ENCODE measurements at places on chromosomes 4 and X.
A peak's percentile ranks its signal among the peaks of the same experiment; 100 is the strongest.

GRCh38 chr4:73248821-73249220, 9.8 kb downstream of the ANKRD17 start:
- no peak for DNase-seq

DNA sequence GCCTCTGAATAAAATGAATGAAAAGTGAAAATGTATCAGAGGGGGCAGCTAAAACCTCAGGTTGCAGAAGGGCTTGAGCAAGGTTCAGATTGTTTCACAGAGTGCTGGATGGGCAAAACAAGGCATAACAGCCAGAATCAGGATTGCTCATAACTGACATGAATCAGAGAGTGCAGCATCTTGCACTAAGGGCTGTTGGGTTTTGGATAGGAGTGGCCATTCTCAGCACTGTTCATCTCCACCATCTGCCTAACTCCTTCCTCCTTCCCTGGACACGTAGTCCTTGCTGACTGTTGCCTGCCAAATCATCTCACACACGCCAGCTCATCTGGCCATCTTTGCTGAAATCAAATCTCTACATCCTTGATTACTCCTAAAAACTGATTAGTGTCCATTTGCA, 75.3 kb upstream of the C1QTNF7 start:
- no peak for DNase-seq

DNA sequence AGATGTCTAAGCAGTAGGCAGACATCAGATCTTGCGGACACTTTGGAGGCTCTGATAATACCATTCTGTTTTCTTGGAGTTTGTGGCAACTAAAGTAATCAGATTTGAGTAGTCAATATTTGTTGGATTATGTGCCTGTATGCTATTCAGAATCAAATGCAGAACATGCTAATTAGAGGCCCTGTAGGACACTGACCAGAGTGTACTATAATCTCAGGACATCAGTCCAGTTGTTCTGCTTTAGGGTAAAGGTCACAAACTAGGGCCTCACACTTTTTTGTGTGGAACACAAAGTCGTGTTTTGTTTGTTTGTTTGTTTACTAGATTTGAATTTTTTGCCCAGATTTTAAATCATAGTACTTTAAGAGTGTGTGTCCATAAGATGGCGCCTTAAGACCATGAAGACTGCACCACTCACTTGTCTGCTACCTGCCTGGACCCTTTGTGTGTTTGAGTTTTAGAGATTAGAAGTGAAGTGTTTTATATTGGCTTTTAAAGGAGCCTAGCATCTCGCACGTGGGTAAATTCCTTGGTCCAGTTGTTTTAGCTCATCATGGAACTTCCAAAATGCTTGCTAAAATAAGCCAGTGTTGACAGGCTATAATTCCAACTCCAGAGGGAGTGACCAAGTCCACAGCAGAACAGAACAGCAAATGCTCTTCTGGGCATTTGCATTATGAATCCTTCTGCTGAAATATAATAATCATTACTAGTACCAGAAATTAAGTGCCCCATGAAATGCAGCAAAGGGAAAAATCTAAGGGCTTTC, 34.7 kb downstream of the IL13RA1 start:
- DNase-seq, result no peak

- no peak for DNase-seq
These were observed 408.9 kb downstream of the GLUD2 start for GRCh38 chrX:121456315-121456714.

DNA sequence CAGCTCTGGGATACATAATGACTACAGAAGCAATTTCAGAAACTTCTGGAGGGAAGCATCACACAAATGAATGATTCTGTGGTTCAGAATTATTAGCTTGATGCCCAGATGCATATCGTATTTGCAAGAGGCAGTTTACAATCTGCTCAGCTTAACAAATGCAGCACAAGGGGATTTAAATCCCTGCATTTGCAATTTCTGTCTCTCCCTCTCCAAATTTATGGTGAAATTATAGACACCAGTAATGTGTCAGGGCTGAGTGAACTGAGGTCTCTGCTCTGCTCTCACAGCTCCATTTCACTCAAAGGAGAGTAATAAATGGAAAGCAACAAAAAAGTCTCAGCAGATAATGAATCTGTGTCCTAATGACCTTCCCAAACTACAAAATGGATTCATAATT, 80.2 kb downstream of the TMEM156 start:
- DNase-seq, result no peak

- peak; percentile 30 for DNase-seq
These were observed 121.0 kb downstream of the PPA2 start for GRCh38 chr4:105352826-105353225.

- no peak for DNase-seq
These were observed 156.9 kb downstream of the TENM3 start for GRCh38 chr4:182400081-182400480.

All from GM13977 (cell line).